ENCODE measurements at places on chromosomes 11 and 22. TPM values are rescaled to one million over a fixed set of nuclear protein-coding genes. Genes with fewer than 3 reads are reported as not detected.

Gene PGM2L1
- 7.2 TPM for total RNA-seq

Gene RABL2B
- total RNA-seq = 21.8 TPM

- DNase-seq = no peak
Observed at GRCh38 chr11:73217131-73217809, 811 bp upstream of the P2RY2 start.

GRCh38 chr11:1202776-1203504 lies 19.9 kb upstream of the MUC5B start:
- DNase-seq = peak; percentile 73

GRCh38 chr11:88657076-88657738 lies 319.7 kb upstream of the CTSC start:
- DNase-seq = no peak

DNA sequence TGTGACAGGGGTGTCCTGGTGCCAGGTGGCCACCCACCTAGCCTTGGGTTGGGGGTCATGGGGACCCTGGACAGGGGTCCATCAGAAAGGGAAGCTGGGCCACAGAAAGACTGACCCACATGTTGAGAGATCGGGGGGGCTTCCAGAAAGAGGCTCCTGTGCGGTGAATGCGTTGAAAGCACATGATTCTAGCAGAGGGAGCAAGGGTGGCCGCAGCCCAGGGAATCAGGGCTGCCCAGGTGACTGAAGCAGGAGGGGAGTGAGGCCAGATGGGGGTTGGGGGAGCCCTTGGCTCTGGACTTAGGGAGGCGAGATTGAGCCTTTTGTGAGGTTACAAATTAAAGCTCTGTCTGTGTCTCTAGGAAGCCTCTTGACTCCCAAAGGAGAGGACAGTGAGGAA lies 80.7 kb downstream of the MORC2 start:
- no peak for DNase-seq

DNA sequence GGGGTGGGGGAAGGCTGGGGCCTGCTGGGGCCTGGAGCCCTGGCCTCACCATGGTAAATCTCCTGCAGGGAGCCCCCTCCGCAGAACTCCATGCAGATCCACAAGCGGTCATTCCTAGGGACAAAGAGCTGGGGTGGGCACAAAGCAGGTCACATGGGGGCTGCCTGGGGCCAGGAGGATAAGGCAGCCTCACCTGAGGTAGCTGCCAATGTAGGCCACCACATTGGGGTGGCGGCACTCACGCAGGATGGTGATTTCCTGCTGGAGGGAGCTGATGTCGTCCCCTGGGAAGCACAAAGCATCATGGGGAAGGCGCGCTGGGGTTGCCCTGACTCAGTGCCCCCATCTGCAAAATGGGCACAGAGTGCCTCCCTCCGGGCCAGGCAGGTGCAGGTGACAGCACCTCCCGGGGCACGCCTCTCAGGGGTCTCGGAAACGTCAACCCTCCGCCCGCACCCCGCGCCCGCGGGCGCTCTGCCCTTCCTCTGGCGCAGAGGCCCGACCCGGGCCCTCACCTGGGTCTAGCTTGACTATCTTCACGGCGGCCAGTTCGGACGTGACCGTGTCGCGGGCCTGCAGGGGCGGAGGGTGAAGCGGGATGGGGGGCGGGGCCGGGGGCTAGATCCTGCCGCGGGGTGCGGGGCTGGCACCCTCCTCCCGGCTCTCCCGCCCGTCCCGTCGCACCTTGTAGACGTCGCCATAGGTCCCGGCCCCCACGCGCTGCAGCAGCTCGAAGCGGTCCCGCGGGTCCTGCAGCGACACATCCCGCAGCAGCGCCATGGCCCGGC lies 450 bp downstream of the MAP4K2 start:
- peak; percentile 67 for DNase-seq

Measured in activated CD4-positive, alpha-beta memory T cell treated with anti-CD3 and anti-CD28 coated beads for 36 hours (primary cell).